Lung (tissue), 17 donors: ENCODE measurements at places on chromosomes 4 and X.
A peak's percentile ranks its signal among the peaks of the same experiment; 100 is the strongest.

DNA sequence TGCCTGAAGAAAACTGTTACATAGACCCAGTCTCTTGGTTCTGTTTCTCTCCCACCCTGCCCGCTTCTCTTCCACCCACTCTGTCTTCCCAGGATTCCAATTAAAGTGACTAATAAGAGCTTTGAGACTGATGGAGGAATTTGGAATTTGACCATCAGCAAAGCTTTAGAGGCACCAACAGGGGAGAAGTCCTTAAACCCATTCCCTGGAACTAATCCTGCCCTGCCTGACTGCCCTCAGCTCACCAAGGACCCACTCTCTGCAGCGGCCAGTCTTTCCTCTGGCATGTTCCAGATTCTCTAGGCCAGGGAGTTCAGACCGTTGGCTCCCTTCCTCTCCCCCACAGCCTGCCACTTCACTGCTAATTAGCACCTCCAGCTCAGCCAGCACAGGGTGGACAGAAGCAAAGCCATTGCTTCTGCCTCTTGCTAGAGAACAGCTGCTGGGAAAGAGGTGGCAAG, 23.9 kb downstream of the SCD5 start:
- peak; percentile 39 for DNase-seq

DNA sequence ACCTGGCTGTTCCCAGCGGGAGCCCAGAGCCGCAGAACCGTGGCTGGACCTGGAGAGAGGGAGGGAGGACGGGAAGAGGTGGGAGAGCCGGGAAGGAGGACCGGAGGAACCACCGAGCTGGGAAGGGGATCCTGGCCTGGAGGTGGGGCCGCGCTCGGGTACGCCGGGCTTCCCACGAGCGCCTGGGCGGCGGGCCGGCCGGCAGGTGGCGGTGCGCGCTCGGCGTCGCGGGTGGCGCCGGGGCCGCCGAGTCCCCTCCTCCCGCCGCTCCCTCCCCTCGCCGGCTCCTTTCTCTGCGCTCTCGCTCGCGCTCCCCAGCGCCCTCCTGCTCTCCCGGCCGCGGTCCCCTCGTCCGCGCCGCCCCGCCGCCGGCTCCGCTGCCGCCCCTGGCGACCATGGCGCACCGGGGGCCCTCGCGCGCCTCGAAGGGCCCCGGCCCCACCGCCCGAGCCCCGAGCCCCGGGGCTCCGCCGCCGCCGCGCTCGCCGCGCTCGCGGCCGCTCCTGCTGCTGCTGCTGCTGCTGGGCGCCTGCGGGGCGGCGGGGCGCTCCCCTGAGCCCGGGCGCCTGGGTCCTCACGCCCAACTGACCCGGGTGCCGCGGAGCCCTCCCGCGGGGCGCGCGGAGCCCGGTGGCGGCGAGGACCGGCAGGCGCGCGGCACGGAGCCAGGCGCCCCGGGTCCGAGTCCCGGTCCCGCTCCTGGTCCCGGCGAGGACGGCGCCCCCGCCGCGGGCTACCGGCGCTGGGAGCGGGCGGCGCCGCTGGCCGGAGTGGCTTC, at the start of gene SORCS2:
TSS of gene SORCS2 (plus strand) at position 287 of the 778 bp plus-strand sequence.
- DNase-seq, result peak; percentile 81

GRCh38 chr4:86825511-86825910, 23.7 kb downstream of the SLC10A6 start:
- DNase-seq, result no peak

- peak; percentile 8 for DNase-seq
Observed at GRCh38 chr4:88107406-88108107, 50.9 kb downstream of the ABCG2 start.

- no peak for DNase-seq
Observed at GRCh38 chr4:147336252-147336651, 144.6 kb upstream of the EDNRA start.

DNA sequence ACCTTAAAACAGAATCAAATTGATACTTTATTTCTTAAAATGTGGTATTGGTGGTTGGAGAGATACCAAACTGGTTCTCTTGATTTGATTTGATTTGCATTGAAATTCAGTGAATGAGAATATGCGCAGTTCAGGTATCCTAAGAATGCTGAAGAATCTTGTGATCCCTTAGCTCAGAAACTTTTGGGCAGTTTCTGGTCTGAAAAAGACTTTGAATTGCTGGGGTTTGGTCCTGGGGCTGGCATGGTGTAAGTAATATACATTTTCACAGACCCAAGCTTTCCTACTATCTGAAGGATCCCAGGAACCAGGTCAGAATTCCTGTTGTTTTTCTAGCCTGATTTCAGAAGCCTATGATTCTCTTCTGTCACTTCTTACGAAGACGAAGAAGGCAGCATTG, 6.6 kb downstream of the RAB33B start:
- DNase-seq, result no peak

DNA sequence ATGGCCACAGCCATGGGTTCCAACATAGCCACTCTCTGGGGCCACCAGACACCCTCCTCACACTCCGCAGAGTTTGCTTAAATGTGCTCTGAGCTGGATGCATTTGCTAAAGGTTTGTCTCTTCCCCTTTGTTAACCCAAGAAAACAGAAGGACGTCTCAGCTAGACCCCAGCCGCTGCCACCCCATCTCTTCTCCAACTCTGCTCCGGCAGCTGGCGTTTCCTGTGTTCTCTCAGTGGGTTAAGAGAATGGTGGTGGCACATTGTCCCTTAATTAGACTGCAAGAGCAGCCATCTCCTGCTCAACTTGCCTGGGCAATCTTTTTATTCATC, 43.7 kb upstream of the FAM9C start:
- DNase-seq, result no peak

GRCh38 chrX:78066110-78066509, 37.9 kb upstream of the PGK1 start:
- peak; percentile 1 for DNase-seq

GRCh38 chr4:17448689-17449088, 63.2 kb downstream of the QDPR start:
- peak; percentile 25 for DNase-seq

GRCh38 chr4:74413265-74413664, 31.7 kb upstream of the AREG start:
- no peak for DNase-seq

DNA sequence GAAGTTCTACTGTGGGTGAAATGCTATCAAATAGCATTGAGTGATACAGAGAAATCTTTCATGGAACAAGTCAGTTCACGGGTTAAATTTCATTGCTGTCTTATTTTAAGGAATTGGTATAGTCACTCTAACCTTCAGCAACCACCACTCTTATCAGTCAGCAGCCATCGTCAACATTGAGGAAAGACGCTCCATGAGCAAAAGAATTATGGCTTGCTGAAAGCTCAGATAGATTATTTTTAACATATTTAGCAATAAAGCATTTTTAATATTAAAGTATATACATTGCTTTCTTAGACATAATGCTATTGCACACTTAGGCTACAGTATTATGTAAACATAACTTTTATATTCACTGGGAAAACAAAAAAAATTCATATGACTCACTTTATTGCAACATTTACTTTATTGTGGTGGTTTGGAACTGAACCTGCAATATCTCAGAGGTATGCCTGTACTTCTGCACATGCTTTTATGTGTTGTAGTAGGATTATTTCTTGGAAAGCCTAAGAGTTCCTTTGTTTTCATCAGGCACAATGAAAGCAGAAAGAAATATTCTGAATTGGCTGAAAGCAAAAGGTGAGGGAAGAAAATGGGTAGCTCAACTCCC, 586.7 kb downstream of the GBA3 start:
- no peak for DNase-seq

GRCh38 chr4:138996090-138996489, 19.5 kb upstream of the NOCT start:
- DNase-seq, result no peak
